ENCODE measurements at places on chromosomes 4 and X.

DNA sequence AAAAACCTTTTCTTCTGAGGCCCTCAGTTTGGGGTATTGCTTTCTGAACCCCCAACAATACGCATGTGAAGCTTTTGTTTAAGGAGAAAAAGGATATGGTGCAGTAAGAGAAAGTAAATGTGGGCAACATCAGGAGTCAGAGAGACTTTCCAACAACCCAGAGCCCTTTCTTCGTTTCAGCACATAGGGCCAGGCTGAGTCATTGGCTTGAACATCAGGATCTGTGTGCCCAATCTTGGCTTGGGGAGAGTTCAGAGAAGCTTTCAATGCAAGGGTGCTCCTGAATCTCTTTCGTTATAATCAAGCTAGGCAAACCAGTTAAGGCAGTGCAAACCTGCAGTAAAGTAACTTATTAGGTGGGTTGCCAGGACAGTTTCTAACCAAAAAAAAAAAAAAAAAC lies 191.2 kb downstream of the FRMPD4 start:
- DNase-seq, result no peak

DNA sequence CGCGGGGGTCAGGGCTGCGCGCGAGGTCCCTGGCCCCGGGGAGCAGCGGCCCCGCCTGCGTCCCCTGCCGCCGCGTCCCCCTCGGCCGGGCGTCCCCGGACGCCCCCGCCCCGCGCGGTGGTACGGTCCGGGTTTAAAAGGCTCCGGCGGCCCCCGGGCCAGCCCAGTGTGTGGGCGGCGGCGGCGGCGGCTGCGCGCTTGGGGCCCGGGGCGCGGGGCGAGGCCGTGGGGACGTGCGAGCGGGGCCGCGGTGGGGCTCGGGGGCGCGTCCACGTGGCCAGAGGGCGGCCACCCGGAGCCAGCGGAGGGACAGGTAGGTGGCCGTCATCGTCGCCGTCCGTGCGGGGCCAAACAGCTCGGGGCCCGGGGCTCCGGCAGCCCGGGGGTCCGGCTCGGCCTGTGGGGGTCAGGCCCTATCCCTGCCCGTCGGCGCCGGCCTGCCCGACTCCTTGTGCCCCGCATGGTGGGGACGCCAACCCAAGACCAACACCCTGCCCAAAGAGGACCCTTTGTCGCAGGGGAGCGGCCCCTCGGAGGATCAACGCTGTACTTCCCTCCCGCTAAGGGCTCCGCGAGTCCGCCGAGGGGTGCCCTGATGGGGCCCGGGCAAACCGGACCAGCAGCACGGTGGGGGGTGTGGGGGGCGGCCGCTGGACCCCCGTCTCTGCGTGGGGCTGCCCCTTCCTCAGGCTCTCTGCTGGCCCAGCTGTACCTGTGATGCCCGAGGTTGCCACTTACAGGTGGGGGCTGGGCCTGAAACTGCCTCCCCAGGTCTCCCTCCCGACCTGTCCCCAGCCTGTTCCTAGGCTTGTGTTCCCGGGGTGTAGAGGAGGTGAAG lies at the start of gene PLXNA3:
TSS of gene PLXNA3 (plus strand) at position 166 of the 838 bp plus-strand sequence. CDS start 1,903 bp downstream, outside the sequence.
- no peak for DNase-seq

GRCh38 chr4:31803526-31804195 lies 1083.5 kb downstream of the PCDH7 start:
- no peak for DNase-seq

- no peak for DNase-seq
Observed at GRCh38 chr4:6892190-6892908, 17.3 kb upstream of the TBC1D14 start.

DNA sequence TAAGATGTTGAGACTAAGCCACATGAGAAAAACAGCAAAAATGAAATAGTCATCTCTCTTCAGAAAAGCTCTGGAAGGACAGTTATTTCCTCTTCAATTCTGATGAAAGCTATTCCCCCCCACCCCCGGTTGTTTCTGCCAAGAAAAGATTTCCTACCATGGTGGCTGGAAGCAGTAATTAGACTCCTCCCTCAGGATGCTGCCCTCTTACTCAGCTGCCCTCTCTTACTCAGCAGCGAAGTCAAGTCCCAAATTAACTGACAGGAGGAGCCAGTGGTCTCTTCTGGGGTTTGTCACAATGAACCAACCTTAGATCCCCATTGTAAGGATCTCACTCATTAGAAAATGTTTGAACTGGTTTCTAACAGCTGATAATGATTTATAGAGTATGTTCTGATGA lies 38.0 kb downstream of the GPM6B start:
- DNase-seq, result peak; percentile 11

DNA sequence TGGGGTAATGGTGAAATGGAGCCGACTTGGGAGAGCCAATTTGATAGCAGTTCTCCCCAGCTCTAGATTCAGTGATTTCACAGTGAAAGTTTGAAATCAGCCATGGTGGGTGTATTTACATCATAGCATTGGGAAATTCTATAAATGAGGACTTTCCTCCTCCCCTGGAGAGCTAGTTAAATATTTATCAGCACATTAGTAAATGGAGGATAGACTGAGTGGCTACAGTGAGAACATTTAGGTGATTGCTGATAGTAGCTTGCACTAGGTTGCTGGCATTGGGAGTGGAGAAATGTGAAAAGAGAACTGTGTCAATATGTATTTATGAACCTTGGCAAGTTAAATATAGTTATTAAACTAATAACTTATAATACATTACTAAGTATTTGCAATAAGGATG lies 347.3 kb downstream of the CCSER1 start:
- DNase-seq, result no peak

- DNase-seq, result no peak
Observed at GRCh38 chr4:27861381-27861787, 1000.7 kb downstream of the STIM2 start.

- DNase-seq, result no peak
Observed at GRCh38 chr4:29082684-29083083, 1637.5 kb upstream of the PCDH7 start.

- DNase-seq, result no peak
Observed at GRCh38 chrX:118259213-118259612, 86.7 kb upstream of the WDR44 start.

GRCh38 chr4:116070283-116070682 lies 956.9 kb upstream of the NDST4 start:
- no peak for DNase-seq

- no peak for DNase-seq
Observed at GRCh38 chrX:26789751-26790150, 573.8 kb downstream of the MAGEB5 start.

GRCh38 chr4:96102541-96103026 lies 262.7 kb downstream of the PDHA2 start:
- DNase-seq, result no peak

DNA sequence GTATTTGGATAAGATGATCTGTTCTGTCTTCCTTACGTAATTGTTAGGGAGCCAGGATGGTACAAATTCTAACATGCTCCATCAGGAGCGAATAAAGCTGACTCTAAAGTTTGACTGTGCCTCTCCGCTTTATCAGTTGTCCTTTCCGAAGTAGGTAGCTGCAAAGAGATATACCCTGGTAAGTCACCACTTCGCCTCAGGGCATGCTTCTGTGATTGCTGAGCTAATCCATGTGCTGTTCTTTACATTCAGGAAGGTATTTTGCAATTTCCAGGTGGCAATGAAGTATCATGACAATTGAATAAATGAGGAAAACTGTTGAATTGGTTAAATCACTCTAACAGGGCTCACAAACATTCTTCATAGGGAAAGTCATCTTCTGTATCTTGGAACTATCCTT lies 38.9 kb downstream of the KIT start:
- DNase-seq, result no peak

DNA sequence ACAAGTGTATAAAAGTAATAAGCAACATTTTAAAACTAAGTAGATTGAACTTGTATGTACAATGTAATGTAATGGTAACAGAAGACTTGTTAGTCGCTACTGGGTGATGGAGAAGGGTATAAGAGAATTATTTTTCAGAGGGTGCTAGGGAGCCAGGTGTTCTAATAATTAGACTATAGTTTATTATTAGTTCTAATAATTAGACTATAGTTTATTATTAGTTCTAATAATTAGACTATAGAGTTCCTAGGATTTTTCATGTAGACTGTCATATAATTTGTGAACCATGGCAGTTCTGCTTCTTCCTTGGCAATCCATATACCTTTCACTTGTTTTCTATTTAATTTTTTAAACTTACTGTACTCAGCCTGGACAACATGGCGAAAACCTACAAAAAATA lies 117.3 kb upstream of the TSPAN5 start:
- DNase-seq, result no peak

DNA sequence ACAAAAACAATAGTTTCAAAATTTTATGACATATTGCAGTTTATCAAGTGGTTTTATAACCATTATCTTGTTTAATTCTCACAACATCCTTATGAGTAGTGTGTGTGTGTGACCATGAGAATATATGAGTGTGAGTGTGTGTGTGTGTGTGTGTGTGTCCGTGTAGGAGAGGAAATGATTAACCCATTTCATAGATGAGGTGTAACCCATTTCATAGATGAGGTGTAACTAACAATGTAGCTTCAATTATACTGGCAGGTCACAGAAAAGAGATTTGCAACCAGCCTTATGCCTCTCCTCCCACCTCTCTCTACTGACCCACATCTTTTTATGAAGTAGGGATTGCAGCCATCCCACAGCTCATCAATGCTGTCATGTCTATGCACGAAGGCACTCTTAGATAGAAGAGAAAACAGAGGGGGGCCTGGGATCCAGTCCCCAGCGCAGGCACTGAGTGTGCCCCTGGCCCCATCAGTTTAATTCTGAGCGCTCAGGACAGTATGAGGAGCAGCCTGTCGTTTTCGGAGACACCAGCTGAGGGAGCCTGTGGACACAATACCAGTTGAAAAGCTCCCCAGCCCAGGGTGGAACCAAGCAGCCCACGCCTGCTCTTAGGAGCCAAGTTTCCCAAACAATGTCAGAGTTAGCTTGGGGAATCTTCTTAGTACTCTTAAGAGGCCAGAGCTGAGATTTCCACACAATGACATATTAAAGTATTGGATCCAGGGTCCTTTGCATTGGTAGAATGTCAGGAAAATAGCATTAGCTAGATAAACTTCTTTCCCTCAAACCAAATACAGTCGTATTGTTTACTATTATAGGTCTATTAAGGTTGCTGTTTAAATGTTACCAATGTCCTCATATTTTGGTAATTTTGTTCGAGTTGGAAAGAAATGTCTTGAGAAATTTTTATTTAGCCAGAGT lies 88.6 kb downstream of the PALLD start:
- no peak for DNase-seq

DNA sequence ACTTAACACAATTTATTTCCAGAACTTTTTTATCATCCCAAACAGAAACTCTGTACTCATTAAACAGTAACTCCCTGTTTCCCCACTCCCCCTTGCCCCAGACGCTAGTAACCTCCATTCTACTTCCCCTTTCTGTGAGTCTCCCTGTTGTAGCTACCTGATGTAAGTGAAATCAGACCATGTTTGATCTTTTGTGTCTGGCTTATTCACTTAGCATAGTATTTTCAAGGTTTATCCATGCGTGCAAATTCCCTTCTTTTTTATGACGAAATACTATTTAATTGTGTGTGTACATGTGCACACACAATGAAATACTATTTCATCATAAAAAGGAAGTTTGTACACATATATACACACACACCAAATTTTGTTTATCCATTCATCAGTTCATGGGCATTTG lies 5.2 kb downstream of the PKD2 start:
- no peak for DNase-seq

DNA sequence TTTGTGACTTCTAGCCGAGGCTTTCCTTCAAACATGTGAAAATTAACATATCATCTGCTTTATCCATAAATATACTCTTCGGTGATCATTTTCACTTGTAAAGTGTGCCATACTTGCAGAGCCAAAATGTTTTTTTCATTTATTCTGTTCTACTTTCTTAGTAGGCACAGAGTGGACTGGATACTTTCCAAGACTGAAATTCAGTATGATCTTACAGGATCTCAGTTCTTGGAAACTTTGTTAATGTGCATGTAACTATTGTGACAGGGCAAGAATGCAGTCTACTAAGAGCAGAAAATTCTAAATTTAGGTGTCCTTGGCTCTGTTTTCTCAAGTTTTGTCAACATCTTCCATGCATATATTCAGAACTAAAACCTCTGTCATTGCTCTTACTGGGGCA lies 284.9 kb downstream of the TEX13A start:
- DNase-seq, result no peak

- no peak for DNase-seq
Observed at GRCh38 chr4:65825116-65825753, 154.9 kb upstream of the EPHA5 start.

DNA sequence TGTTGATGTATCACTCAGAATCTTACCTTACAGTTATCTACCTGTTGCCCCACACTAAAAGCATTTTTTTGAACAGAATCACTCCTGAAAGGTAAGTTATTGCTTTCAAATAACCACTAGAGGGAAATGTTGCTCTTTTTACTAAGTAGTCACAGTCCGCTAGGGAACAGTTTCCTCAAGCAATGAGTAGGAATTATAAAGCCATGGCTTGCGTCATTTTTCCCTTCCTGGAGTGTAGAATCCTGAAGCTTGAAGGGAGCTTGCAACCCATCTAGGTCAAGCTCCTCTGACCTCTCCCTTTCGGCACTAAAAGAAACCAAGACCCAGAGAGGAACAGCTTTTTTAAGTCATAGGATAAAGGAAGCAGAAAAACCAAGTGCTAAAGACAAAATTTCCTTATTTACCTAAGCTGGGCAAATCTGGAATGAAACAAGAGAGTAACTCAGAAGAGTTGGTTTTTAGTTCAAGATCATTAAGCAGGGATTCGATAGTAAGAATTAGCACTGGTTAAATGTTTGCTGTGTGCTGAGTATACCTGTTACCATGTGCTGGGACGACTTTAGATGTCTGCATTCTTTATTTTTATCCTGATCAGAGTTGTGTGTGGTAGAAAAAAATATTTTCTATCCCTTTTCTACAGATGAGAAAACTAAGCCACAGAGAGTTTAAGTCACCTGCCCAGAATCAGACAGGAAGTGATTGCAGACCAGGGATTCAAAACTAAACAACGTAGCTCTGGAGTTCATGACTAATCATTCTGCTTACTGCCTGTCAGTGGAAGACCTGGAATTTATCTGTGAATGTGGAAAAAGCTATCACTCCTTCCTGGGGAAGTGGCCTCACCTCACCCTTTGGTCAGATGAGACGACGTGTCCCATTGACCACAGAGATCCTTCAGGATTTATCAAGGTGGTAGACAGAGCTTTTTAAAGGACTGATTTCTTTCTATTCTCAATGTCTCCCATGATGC lies 631.5 kb downstream of the RAB28 start:
- DNase-seq, result peak; percentile 14
